ENCODE measurements at places on chromosomes 2 and 18.

DNA sequence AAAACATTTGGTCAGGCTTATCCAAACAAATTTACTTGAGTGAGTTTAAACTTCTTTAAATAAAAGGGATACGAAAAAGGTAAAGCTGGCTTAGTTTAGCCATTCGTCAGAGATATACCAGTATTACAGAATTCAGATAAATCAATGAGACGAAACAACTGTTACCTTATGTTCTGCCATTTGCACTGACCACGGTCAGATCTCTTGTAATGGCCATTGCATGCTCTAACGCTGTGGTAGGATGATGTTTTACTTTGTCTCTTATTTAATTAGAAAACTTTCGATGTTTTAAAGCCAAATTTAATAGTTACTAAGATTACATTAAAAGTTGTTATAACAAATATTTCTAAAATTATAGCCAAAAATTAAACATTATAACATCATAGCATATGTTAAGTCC is 1.5 kb downstream of the C18orf54 start:
- no peak for DNase-seq

GRCh38 chr18:66395671-66396218 is 208.1 kb downstream of the CDH19 start:
- DNase-seq, result no peak

DNA sequence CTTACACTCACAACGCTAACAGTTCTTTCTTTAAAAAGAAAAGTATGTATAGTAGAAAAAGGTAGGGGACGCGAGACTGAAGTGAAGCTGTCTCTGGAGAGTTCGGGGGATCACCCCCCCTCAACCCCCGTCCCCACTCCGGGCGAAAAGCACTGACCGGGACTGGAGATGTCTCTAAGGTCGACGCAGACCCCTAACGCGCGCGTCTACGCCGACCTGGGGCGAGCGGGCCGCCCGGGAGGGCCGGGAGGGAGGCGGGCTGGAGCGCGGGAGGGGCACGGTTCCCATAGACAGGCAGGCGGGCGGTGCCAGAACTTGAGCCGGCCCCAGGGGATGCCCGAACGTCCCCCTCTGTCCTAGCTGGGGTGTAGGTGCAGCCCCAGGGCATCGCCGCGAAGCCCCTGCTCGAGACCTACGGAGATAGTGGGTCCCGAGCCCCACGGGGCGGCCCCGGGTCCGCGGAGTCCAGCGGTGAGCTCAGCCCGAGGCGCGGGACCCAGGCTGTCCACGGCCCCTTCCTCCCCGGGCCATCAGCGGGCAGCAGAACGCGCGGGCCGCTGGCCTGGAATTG is 82.2 kb downstream of the CHRNA1 start:
- no peak for DNase-seq

DNA sequence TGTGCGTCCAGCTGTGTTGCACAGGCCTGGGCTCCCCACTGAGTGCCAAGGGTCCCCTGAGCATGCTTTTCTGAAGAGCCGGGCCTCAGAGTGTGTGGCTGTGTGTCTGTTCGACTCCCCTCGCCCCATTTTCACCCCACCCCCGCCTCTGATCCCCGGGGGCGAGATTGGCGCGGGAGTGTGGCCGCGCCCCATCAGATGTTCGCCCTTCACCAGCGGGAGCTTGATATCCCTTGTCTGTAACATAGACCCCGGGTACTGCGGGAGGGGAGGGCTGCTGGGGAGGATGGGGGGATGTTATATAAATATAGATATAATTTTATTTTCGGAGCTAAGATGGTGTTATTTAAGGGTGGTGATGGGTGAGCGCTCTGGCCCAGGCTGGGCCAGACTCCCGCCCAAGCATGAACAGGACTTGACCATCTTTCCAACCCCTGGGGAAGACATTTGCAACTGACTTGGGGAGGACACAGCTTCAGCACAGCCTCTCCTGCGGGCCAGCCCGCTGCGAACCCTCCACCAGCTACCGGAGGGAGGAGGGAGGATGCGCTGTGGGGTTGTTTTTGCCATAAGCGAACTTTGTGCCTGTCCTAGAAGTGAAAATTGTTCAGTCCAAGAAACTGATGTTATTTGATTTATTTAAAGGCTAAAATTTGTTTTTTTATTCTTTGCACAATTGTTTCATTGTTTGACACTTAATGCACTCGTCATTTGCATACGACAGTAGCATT is 1.5 kb downstream of the RHOB start:
- DNase-seq, result no peak

GRCh38 chr2:58906081-58906645 is 665.0 kb upstream of the FANCL start:
- no peak for DNase-seq

DNA sequence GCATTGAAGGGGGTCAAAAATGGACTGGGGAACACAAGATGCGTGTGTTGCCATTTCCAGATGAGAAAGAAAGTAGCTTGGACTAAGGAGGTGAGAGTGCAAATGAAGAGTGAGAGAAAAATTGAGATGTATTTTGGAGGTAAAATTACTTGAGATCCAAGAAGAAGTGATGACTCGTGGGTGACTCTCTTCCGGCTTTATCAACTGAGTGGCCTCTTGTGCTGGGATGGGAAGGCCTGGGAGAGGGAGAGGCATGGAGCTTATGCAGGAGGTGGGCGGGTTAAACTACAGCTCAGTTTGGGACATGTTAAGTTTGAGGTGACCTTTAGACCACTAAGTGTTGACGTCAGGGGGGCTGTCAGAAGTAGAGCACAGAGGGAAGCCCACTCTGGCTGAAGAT is 34.9 kb downstream of the SULT1C2 start:
- no peak for DNase-seq

DNA sequence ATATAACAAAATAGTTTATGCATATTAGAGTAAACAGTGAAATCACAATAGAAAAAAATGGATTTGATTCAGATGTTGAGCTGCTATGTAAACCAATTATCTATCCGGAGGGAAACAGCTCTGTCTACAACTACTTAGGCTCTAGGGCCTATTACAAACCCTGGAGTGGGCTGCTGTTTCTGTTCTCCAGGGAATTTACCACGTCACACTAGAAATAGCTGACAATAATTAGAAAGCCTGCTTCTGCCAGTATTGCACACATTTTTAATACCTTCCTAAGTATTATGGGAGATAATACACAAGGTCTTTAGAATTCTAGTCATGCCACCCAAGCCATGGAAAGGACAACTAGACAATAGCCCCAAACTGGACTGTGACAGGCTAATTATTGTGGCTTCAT is 411.1 kb downstream of the FIGN start:
- DNase-seq, result no peak

- no peak for DNase-seq
These were observed 108.5 kb downstream of the WDSUB1 start for GRCh38 chr2:159177957-159178356.

DNA sequence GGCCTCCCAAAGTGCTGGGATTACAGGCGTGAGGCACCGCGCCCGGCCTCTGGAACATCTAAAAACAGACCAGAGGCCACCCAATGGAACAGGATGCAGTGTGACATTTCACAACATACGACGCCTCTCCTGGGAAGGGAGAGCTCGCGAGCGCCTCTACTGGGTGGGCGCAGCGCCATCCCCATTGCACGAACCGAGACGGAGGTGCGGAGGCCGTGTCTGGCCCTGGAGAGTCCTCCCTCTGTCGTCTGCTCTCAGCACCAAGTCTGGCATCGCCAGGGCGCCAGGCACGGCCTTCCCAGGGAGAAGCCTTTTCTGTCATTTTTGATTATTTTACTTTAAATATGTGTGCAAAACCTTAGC is 9.4 kb upstream of the GBX2 start:
- DNase-seq, result no peak

GRCh38 chr2:9631878-9632700 is 1.3 kb upstream of the YWHAQ start:
- no peak for DNase-seq

- no peak for DNase-seq
These were observed 219.6 kb downstream of the CYP26B1 start for GRCh38 chr2:71927757-71928715.

- DNase-seq, result no peak
These were observed 193.7 kb downstream of the INO80D start for GRCh38 chr2:205892251-205892655.

- no peak for DNase-seq
These were observed 280.9 kb upstream of the SIX2 start for GRCh38 chr2:45289997-45290709.

GRCh38 chr2:213002383-213002782 is 149.0 kb downstream of the IKZF2 start:
- no peak for DNase-seq

GRCh38 chr2:131521961-131522781 is 5.5 kb upstream of the CCDC74A start:
- no peak for DNase-seq

DNA sequence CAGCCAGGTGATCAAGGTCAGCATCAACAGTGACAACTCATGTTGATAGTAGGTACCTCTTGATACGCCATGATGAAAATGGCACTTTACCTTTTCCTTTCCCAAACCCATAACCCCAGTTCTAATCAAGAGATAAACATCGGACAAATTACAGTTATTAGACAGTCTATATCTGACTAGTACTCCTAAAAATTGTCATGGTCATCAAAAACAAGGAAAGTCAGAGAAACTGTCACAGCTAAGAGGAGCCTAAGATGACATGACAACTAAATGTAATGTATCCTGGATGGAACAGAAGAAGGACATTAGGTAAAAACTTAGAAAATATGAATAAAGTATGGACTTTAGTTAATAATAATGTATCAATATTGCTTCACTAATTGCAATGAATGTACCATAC is 97.1 kb upstream of the DNMT3A start:
- no peak for DNase-seq

DNA sequence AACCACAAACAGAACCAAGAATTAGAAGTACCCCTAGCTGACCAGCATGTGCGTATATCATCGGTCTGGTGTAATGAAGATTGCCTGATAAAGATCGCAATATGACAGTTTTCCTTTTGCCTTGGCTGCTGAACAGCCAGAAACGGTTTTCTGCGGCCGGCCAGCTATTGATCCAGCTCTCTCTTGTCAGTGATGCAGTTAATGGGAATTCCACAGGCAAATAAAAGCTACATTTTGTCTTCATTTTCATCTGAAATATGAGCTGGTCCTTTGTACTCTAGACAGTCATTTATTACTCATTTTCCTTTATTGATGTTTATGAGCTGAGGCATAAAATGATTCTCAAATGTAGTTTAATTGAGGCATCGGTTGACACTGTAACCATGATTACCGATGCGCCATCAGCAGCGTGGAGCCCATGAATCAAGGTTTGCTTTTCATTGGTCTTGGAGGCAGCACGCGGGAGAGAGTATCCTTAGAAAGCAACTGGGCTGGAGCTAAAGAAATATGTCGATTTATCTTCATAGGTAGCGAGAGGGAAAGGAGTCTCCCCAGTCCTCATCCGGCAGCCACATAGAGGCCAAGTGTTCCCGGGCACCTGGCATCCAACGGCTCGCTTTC is 535.2 kb downstream of the GALR1 start:
- no peak for DNase-seq

DNA sequence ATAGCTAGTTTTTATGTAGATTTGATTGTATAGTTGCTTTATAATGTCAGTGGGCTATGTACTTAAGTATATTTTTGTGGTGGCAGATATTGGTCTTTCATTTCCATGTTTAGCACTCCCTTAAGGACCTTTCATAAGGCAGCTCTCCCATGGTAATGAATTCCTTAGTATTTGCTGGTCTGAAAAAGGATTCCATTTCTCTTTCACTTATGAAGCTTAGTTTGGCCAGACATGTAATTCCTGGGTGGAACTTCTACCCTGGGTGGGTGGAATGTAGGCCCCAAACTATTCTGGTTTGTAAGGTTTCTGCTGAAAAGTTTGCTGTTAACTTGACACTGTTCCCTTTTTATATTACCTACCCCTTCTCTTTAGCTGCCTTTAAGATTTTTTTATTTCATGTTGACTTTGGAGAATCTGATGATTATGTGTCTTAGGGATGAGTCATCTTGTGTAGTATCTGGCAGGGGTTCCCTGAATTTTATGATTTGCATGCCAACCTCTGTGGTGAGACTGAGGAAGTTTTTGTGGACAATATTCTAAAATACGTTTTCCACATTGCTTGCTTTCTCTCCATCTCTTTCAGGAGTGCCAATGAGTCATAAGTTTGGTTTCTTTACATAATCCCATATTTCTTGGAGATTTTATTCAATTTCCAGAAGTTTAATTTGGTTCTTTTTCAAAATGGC is 65.4 kb upstream of the VRK2 start:
- DNase-seq, result no peak

DNA sequence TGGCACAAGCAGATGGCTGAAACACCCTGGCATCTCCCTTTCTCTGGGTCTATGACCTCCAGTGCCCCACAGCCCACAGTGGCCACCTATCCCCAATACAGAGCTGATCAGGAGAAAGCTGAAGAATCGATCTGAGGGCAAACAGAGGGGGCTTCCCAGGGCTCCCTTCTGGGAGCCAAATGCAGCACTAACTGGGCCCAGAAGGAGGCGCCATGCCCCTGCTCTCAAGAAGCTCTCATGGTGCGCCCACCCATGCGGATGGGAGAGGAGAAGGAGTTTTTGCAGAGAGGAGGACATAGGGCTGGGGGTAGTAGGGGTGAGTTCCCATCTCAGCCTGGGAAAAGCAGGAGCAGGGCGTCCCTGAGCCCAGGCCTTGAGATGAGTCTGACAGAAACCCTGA is 787.3 kb upstream of the RAB6C start:
- DNase-seq, result no peak

GRCh38 chr2:160358046-160358445 is 135.6 kb downstream of the RBMS1 start:
- no peak for DNase-seq

GRCh38 chr2:147441182-147441581 is 403.6 kb upstream of the ACVR2A start:
- no peak for DNase-seq

- no peak for DNase-seq
These were observed 6.1 kb downstream of the CFAP221 start for GRCh38 chr2:119550346-119550745.

Measured in GOT3 (cell line).